Renal pelvis (tissue), 12 donors: ENCODE measurements at places on chromosomes 6 and 20. TPM values are rescaled to one million over a fixed set of nuclear protein-coding genes. Genes with fewer than 3 reads are reported as not detected.
A peak's percentile ranks its signal among the peaks of the same experiment; 100 is the strongest.

Gene SS18L1
- 16.7 TPM for polyA plus RNA-seq

DNA sequence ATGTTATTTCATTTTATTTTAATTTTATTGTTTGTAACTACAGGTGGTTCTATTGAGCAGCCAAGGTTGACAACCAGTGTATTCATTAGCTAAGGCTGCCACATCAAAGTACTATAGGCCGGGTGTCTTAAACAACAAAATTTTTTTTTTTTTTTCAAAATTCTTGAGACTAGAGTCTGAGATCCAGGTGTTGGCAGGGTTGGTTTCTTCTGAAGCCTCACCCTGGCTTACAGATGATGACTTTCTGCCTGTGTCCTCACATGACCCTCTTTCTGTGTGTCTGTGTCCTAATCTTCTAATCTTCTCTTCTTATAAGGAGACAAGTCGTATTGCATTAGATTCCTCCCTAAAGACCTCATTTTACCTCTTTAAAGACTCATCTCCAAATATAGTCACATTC lies 208.4 kb downstream of the MANEA start:
- DNase-seq: no peak

GRCh38 chr6:88208726-88209125 lies 42.6 kb upstream of the CNR1 start:
- no peak for DNase-seq

- DNase-seq: peak; percentile 17
Observed at GRCh38 chr6:135909737-135910387, 58.4 kb downstream of the PDE7B start.

DNA sequence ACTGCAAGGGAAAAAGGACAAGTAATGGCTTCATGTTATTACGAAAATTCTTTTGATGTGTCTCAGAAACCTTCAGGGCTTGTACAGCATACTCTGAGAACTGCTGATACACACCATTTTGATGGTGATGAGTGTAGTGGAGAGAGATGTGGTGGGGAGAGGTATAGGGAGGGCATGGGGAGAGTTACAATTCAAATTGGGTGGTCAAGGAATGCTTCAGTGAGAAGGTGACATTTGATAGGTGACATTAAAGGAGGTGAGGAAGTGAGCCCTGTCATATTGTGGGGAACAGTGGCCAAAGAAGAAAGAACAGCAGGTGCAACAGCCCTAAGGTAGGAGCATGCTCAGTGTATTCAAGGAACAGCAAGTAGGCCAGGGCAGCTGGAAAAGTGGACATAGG lies 318.9 kb downstream of the CLIC5 start:
- no peak for DNase-seq

DNA sequence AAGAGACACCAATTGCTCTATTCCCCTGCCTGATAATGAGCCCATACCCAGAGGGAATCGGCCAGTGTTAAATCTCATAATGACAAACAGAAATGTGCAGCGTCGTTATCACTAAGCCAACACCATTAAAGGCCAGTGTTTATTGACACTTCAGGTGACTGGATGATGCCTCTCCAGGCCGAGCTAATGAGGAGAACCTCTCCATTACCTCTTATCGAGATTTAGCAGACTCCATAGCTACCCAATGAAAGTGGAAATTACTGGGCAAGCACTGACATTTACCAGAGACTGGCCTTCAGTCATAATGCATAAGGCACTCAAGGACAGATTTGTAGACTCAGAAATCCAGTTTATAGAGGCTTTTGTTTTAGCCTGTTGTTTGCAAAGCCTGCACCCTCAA lies 669.5 kb downstream of the MAFB start:
- no peak for DNase-seq

- DNase-seq: no peak
Observed at GRCh38 chr6:11710311-11710761, 68.3 kb downstream of the ADTRP start.

GRCh38 chr6:37960139-37960935 lies 140.8 kb downstream of the ZFAND3 start:
- no peak for DNase-seq

DNA sequence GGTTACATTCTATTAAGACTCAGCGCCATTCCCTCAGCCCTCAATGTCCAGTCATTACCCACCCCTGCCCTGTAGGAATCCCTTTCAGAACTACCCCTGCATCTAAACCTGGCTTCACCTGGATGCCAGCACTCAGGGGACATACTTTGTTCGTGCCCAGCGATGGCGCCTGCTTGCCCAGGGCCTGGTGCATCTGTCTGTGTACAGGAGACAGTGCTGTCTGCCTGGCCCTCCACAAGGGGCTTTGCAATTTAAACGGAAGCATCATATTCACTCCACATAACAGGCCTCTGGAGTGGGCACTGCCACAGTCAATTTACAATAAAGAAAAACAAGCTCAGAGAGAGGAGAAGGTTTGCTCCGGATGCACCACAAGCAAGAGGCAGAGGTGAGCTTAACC lies 4.6 kb downstream of the RSPO4 start:
- no peak for DNase-seq

DNA sequence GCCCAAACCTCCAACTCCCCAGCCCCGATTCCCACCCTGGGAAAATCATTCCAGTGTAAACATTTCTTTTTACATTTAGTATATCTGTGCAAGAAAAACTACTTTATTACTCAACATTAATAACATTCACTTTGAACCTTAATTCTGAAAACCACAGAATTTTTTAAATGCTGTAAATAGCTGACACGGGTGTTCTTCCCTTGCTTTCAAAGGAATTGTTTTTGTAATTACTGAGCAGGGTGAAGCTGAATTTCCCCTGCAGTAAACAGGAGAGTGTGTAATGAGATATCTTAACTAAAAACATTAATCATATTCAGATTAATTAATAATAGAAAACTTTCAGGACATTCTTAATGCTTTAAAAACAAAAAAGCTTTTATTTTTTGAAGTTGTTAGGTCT lies 99.3 kb upstream of the CITED2 start:
- DNase-seq: no peak

DNA sequence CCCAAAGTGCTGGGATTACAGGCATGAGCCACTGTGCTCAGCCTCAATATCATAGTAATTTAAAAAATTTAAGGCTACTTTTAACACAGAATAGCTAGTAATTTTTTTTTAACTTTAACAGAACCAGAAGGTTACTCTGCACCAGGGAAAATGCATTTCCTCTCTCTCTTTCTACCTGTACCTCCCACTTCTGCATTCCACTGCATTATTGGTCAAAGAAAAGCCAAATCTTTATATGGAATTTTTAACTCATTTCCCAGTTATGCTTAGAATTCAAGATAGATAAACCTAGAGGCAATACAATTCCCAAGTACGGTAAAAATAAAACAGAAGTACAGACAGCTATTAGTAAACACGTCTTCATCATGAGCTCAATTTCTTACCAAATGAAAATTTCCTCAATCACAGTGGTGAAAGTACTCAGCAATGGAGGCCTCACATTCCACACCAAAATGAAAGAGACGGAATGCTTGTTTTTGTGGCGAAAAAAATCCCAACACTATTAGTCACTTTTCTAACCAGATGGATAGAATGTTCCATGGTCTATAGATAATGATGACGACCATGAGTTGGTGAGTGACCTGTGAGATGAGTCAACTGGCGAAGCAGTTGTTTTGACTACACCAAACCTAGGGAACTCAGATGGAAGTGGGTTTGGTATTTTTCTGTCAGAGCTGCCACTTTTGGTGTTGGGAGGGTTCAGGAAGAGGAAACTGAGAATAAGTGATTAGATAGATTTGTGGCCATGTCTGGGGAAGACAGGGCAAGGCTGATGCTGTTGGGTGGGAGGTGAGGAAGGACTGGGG lies 104.7 kb upstream of the SGK1 start:
- no peak for DNase-seq

GRCh38 chr6:161481786-161482516 lies 208.1 kb upstream of the AGPAT4 start:
- DNase-seq: peak; percentile 54

DNA sequence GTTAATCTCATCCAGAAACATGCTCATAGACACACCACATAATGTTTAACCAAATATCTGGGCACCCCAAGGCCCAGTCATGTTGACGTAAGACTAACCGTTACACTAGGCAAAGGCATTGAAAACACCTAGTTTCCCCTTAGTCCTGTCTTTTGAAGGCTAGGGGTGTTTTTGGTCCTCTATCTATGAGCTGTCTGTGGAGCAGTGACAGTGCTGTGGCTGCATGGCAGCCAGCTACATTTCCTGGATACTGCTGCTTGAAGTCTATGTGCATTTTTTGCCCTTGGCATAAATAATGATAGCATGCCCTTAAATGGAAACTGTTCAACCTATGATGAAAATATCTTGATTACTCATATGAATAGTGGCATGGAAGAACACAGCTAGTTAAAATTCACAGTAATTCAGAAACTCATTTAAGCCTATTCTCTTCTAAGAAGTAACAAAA lies 18.6 kb downstream of the FARS2 start:
- no peak for DNase-seq

DNA sequence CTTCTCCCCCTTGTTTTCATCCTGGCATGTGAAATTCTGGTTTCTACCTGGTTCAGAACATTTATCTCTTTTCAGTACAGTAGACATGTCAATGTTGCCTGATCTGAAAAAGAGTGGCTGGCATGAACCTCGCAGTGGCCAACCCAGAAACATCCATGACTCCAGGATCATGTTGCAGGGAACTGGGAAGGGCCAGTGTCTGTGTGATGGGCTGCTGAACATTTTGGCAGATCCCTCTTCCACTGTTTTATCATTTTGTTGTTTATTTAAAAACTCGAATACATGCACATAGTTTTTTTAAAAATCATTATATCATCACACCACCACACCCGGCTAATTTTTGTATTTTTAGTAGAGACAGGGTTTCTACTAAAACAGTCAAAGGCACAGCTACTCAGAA lies 19.0 kb downstream of the WFDC3 start:
- DNase-seq: no peak

DNA sequence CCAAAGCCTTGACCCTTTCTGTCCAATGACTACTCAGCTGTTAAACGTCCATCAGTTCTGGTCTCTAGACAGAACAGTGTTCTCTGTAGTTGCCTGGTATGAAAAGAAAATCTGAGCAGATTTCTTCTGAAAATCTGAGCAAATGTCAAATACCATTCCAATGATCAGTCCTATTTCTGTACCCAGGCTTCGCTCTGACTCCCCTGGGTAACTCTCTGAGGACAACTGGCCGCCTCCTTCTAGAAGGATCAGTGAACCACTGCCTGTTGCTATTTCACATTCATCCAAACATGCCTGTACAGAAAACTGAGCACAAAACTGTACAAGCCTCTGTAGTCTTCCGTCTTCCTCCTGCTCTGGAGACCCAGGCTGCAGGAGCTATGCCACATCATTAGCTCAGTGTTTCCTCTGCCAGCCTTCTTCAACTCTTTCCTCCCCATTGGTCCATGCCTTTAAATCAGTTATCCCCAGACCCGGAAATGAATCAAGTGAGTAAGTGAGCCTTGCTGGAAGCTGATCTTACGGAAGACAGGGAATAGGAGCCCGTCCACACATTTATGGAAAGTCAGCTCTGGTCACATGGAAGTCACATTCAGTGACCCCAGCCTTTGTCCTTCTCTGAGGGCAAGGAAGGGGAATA lies 63.3 kb downstream of the DAAM2 start:
- no peak for DNase-seq

DNA sequence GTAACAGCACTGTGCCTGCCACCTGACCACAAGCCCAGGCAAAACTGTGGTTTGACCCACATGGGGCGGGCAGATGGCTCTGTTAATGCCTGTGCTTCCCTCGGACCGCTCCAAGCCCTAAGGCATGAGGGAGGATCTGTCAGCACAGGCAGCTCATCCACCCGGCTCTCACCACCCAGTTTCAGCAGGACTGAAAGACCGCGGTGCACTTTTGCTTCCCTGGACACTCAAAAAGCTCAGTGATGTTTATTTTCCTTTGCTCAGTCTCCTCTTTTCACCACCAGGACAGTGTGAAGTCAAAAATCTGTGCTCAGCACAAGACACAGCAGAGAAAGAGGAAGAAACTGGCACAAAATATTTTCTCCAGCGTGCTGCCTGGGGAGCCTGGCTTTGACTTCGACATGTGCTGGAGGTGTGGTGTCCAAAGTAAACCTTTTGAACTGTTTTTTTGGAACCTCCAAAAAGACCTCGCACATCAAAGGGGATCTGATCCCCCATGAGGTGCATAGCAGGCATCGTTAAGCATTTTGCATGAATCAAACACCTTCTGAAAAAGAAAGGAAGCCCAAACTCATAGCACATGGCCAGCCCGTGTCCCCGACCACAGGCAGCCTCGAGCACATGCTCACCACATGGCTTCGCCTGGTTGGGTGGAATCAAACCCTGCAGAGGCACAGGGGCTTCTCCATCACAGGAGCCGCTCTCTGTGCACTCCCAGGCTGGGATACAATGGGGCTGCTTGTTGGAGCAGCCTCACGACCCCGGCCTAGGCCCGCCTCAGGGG lies 441.7 kb upstream of the JARID2 start:
- DNase-seq: no peak

- DNase-seq: no peak
Observed at GRCh38 chr6:151544453-151544852, 50.6 kb downstream of the CCDC170 start.
